ENCODE measurements at places on chromosomes 6 and 20.

DNA sequence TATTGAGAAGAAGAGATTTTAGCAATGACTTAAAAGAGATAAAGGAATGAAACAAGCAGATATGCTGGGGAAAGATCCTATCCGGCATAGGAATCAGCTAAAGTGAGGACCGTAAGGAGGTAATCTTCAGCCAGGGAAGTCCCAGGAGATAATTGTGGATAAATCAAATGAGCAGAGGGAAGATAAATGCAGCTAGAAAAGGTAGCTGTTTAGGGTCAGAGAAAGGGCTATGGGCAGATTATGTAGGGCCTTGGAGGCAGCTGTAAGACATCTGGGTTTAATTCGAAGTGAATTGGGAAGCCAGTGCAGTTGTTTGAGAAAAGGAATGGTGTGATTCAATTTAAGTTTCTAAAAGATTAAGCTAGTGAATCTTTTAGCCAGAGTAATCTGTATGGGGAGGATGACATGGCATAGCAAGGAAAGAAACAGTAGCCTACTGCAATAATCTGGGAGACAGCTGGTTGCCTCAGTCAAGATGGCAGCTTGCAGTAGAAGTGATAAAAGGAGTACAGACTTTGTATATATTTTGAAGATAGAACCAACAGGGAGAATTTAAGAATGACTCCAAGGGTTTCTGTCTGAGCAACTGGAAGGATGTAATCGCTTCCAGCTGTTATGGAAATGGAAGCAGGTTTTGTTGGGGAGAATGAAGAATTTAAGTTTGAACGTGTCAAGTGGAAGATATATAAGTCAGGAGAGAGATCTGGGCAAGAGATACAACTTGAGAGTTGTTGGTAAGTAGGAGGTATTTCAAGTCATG lies 552.3 kb upstream of the FLRT3 start:
- DNase-seq = no peak

DNA sequence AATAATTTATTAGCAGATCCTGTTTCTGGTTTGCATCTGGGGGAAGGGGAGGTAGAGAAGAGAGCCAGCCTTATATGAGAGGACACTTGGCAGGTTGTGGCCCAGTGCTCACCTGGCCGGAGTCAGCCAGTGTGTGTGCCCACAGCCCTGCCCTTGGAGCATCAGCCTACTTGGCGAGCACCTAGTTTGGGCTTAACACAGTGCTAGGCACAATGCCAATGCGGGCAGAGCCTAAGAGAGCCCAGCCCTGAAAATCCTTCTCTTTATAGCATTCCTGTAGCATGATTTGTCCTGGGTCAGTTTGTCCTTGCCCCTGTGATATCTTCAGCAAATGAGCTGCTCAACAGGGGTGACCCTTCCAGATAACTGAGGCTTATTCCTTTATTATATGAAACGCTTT lies 73.0 kb downstream of the SLX4IP start:
- no peak for DNase-seq

DNA sequence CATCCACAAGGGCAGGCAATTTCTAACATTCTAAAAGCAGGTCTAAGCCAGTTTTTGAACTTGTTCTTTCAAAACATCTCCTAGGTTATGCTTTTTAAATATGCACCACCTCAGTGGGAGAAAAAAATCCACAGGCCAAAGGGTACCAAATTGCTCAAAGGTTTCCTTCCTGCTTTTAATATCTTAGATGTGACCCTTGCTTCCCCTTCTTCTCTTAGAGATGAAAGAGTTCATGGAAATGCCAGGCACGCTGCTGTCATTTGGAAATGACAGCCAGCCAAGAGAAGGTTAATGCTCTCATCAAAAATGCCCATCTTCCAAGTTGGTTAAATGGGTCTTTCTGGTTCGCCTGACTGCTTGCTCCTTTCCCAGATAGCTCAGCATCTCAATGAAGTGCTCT lies 497.1 kb downstream of the CD83 start:
- no peak for DNase-seq

DNA sequence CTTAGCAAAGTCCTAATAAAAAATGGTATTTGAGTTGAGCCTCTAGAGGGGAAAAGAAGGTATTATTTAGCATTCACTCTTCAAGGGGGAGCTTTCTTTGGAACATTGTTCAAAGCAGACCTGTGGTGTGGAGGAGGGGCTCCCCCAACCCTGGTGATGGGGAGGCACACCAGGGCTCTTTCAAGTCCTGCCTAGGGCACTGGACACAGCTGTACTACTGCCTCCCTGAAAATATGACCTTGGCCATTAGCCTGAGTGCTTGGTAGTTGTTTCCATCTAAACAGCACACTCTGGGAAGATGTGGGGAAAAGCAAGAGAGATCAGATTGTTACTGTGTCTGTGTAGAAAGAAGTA lies 215.1 kb upstream of the CNR1 start:
- no peak for DNase-seq

DNA sequence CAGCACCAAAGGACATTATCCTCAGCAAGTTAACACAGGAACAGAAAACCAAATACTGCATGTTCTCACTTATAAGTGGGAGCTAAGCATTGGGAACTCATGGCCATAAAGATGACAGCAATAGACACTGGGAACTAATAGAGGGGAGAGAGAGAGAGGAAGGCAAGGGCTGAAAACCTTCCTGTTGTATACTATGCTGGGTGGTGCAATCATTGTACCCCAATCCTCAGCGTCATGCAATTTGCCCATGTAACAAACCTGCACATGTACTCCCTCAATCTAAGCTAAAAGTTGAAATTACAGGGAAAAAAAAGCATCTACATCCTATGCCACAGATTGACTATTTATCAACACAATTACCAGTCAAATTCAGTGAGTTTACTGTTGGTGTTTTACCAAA lies 20.0 kb upstream of the VNN1 start:
- no peak for DNase-seq

DNA sequence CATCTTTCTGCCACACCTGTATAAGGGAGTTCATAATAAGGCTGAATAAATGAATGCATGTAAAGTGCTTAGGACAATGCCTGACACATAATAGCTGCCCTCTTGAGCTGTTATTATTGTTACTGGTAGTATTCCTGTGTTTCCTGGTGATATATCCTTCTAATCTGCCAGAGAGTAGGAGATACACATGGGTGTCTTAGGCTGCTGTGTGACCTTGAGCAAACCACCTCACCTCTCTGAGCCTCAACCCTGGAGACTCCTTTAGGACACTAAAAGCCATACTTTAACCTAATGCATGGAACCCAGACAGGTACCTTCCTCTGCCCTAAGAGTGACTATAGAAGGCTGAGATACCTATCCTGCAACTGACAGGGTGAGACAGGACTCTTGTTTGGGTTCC lies 7.6 kb downstream of the SCRT2 start:
- no peak for DNase-seq

- DNase-seq = no peak
These were observed 72.5 kb downstream of the DLGAP4 start for GRCh38 chr20:36378686-36379085.

- DNase-seq = no peak
These were observed 112.7 kb downstream of the GJA1 start for GRCh38 chr6:121548131-121548530.

GRCh38 chr6:4258733-4259132 lies 123.4 kb upstream of the ECI2 start:
- no peak for DNase-seq

DNA sequence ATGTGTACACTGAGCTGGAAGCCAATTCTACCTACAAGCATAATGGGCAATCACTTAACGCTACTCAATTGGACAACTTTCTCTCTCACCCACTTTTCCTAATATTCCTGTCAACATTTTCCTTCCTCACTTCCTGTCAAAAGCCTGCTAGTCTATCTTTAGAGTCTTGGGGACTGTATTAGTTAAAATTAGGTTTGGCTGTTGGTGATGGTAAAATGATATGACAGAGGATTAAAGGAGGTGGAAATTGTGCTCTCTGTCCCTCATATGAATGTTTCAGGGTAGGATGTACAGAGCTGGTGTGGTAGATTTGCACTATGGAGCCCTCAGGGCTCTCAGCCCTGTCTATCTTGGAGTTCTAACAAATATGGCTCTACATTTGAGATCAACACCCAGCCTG lies 129.7 kb downstream of the CEP57L1 start:
- DNase-seq = no peak

DNA sequence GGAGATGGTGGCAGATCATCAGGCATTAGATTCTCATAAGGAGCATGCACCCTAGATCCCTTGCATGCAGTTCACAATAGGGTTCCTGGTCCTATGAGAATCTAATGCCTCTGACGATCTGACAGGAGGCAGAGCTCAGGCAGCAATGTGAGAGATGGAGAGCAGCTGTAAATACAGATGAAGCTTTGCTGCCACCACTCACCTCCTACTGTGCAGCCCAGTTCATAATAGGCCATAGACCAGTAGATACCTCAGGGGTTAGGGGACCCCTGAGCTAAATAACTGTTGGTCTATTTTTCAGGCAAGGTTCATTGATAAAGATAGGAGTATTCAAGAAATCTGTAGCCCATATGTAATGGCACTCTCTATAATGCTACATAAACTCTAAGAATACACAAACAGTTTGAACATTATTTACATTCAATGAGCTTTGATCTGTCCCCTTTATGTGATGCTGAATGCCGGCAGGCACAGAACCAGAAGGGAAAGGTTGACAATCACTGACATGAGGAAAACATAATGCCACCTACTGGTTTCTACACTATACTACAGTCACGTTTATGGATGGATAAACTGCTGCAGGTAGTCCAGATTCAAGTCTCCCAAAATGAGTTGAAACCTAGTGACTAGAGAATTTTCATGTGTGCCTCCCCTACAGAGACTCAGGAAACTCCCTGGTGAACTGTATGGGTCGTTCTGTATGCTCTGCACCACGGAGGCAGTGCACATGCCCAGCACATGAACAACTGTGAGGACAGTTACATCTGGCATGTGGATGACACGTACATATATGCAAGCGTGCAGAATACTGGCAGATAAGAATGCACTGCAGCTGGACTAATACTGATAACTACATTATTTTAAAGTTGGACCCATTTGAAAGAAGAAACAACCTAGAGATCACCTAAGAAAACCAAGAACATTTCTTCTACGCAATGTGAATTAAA lies 72.0 kb downstream of the DST start:
- no peak for DNase-seq

DNA sequence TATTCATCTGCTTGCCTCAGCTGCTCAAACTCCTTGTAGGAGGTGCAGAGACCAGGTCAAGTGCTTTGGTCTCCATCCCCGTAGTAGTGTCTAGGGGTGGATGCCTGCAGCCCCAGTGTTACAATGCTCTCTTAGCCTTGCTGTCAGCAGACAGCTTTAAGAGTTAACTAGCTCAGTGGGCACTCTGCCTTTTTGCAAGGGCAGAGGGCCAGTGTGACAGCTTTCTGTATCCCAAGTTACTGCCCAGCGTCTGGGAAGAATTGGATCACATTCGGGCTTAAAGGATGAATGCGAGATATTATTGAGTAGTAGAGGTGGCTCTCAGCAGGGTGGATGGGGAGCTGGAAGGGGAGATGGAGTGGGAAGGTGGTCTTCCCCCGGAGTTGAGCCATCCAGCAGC lies 339.9 kb upstream of the RNF217 start:
- no peak for DNase-seq

DNA sequence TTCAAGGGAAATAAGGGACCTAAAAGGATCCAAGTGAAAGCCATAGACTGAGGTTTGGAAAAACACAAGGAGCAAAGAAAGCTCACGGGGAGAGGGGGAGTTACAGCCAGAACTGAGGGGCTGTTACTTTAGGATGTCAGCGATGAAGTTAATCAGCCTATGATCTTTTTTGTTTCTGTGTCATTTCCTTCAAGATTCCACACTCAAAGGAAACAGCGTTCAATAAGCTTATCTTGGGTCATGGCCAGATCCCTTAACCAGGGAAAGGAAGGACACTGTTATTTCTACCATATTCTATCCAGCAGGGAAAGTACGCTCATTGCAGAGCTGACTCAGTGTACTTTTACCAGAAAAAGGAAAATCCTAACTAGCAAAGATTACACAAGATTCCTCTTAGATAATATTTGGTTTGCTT lies 132.8 kb downstream of the PFDN4 start:
- no peak for DNase-seq

- DNase-seq = no peak
These were observed 209.8 kb upstream of the FOXA2 start for GRCh38 chr20:22794200-22794599.

- peak; percentile 70 for DNase-seq
These were observed 29.1 kb downstream of the ASXL1 start for GRCh38 chr20:32387252-32387651.

- no peak for DNase-seq
These were observed 53.3 kb downstream of the CCDC170 start for GRCh38 chr6:151546941-151547659.

DNA sequence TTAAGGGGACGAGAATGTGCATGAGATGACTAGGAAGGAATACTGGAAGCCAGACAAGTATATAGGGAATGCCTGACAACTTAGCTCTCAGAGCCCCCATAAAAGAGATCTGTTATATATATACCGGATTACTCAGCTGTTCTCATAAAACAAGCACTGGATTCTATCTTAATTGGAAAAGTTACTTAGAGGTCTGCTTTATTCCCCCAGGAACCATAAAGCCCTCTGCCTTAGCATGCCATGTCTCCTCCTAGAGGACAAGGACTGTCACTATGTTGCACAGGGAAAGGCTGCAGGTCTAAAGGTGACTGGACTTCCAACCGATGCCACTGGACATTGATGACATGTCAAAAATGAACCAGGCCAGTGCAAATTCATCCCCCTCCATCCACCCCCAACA lies 6.4 kb downstream of the EXOC2 start:
- no peak for DNase-seq

GRCh38 chr20:24303393-24304170 lies 165.8 kb upstream of the SYNDIG1 start:
- peak; percentile 30 for DNase-seq

DNA sequence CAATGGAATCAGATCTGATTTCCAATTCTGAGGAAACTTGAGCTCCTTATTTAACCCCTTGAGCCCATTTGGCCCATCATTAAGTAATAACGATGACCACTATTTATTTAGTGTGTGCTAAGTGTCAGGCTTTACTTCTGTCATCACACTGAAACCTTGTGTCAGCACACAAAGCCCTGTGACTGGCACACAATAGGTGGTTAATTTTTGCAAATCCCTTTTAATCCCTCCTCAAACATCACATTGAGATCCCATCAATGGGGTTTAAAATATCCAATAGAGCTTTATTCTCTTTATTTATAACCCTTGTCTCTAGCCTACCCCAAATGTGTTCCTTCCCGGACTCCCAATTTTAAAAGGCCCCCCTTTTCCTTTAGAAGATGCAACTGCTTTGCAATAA lies 656.8 kb upstream of the CHD6 start:
- DNase-seq = no peak

DNA sequence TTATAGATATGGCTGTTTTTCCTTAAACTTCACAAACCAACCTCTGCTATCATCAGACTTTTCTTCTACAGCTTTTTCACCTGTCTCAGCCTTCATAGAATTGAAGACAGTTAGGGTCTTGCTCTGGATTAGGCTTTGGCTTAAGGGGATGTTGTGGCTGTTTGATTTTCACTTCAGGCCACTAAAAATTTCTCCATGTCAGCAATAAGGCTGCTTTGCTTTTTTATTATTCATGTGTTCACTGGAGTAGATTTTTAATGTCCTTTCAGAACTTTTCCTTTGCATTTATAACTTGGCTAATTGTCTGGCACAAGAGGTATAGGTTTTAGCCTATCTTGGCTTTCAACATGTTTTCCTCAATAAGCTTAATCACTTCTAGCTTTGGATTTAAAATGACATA lies 392.6 kb downstream of the RFPL4B start:
- no peak for DNase-seq

Data from activated CD8-positive, alpha-beta T cell treated with anti-CD3 and anti-CD28 coated beads, Interleukin-2, amount 10 ng/mL, durations not matched to agents 7 days and 5 days (primary cell).